ENCODE measurements at places on chromosomes 13 and 19.
A peak's percentile ranks its signal among the peaks of the same experiment; 100 is the strongest.

GRCh38 chr13:40043764-40044163, 388.3 kb downstream of the COG6 start:
- no peak for DNase-seq

DNA sequence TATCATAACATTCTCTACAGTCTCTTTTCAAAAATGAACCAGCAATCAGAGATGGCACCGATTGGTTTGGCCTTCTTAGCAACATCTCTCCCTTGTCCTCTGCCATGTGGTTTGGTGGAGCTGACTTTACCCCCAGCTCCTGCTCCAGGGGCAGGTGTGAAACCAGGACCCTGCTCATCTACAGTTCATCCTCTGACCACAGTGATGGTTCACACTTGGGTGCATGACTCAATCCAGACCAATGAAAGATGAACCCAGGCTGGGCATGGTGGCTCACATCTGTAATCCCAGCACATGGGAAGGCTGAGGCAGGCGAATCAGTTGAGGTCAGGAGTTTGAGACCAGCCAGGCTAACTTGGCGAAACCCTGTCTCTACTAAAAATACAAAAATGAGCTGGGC, 33.6 kb upstream of the FFAR2 start:
- no peak for DNase-seq

DNA sequence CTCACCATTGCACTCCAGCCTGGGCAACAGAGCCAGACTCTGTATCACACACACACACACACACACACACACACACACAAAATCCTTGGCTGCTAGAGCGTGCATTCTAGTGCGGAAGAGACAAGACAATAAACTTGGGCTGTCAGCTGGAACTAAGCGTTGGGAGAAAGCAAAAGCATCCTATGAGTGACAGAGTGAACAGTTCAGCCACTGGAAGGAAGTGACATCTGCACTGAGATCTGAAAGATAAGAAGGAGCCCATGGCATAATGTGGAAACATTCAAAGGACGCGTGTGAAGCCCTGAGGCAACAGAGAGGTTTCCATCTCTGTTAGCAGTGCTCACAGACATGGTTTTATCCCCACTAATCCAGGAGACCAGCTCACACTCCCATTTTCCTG, 3.5 kb upstream of the SLC1A5 start:
- no peak for DNase-seq

GRCh38 chr13:94464771-94465170, 14.7 kb downstream of the DCT start:
- no peak for DNase-seq

GRCh38 chr19:56692206-56692895, 20.8 kb upstream of the ZNF835 start:
- DNase-seq: no peak

DNA sequence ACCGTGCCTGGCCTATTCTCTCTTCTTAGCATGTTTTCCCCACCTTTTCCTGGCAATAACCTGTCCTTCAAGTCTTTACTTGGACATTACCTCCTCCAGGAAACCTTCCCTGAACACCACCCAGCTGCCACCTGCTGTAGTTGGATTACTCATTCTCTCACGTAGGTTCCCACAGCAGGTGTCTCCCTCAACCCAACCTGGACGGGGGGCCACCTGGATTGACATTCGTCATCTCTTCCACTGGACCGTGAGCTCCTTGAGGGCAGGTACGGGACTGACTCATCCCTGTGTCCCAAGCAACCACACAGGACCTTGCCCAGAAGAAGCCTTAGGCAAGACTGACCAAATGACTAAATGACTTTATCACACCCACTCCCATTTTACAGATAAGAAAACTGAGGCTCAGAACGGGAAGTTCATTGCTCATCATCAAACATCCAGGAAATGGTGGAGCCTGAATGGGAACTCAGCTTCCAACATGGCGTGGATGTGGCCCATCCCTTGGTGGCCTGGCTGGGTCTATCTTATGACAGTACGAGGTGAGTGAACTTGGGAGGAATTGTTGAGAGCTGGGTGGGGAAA, 3.5 kb upstream of the KLK6 start:
- DNase-seq: no peak

DNA sequence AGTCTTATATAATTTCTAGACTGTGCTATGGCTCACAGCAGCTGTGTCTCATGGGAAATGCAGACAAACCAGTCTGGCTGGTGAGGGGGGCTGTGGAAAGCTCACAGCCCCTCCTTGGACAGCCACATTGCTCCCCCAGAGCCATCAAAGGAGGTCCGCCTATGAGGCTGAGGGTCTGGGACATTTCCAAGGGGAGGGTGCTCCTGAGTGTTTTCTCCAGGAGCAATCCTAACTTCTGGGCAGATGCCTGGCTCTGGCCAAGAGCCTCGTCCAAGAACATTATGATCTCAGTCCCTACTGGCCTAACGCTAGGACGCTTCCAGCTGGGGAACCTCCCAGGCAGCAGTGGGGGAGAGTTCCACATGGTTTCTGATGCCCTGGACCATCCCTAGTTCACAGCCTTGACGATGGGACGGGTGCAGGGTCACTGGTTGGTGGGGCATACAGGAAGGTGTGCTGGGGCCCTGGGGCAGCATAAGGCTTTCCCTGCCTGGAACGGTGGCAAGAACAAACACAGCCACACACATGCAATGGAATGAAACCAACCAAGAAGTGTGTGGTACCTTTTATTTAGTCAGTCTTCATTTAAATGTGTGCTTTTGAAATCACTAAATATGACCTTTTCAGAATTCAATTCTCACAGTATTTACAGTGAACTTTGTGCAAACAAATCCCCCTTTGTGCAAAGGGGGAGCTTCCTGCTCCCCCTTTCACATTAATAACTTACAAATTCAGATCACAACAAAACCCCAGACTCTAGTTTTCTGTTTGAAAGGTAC, 60.6 kb downstream of the CDADC1 start:
- DNase-seq: peak; percentile 95

- no peak for DNase-seq
Measured at GRCh38 chr19:31002518-31003244, 346.6 kb downstream of the TSHZ3 start.

- no peak for DNase-seq
Measured at GRCh38 chr13:94822356-94822755, 110.0 kb upstream of the SOX21 start.

- no peak for DNase-seq
Measured at GRCh38 chr13:74732736-74733385, 598.7 kb upstream of the KLF12 start.

DNA sequence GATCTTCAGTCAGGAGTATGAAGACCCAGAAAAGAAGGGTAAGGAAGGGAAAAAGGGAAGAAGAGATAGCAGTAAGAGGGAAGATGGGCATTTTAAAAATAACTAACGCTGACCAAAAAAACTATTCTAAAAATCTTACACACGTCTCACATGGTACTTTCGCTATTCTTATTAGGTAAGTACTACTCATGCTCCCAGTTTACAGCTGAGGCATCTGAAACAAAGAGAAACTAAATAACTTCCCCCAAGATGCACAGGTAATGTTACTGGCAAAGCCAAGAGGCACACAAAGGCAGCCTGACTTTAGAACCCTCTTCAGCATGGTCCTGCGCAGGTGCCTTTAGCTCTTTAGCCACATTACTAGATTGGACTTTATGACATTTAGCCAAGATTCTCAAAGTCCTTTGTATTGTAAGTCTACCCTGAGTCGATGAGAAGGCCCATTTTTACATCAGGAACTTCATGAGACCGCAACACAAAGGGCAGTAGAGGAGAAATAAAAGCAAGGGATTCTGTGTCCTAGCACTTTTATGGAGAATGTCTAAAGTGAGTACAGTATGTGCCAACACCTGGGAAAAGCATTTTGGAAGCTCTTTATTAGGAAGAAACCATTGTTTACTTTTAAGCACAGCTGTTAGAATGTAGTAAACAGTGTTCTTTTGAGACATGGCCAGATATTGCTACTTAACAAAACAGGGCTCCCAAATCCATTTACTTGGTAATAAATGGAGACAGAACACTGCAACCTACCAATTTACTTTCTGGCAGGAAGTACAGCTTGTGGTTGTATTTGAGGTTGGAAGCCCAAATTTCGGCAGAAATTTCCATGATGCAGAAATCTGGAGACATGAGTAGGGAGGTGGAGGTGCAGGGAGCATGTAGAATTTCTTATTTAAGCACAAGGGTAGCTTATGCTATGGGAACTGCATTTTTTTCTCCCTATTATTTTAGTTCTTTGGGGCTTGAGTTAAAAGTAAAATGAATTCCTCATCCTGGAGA, 250.7 kb downstream of the KCTD12 start:
- no peak for DNase-seq

DNA sequence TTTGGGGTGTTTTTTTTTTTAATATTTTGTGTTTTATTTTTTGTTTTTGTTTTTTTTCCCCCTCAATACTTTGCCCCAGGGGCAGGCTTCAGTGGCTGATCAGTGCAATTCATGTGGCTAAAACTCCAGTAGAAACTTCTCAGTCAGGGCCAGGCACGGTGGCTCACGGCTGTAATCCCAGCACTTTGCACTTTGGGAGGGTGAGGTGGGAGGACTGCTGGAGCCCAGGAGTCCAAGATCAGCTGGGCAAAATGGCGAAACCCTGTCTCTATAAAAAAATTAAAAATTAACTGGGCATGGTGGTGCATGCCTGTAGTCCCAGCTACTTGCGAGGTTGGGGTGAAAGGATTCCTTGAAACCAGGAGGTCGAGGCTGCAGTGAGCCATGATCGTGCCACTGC, 17.4 kb upstream of the ATP8A2 start:
- no peak for DNase-seq

GRCh38 chr13:101267656-101268055, 148.7 kb downstream of the NALCN start:
- DNase-seq: no peak

- DNase-seq: no peak
Measured at GRCh38 chr13:78909276-78909675, 250.3 kb upstream of the OBI1 start.

DNA sequence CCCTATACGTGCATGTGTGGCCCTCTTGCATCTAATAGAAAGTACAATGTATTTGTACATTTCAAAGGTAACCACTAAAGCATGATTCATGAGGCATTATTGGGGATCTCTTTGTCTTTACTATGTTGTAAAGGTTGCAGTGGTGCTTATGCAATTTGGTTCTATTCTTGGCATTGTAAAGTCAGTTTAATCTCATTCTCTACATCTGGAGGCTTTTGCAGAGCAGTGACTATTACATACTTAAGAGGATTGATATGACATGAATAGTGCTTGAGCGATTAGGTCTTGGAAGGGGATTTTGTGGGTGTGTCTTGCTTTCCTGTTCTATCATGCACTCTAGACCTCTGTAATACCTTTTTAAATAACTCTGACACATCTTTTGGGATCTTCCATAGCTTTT, 610.0 kb downstream of the EFNB2 start:
- DNase-seq: no peak

- DNase-seq: no peak
Measured at GRCh38 chr19:8573316-8573715, 3.9 kb downstream of the MYO1F start.

- no peak for DNase-seq
Measured at GRCh38 chr19:45971260-45971902, 2.3 kb downstream of the NOVA2 start.
